ENCODE measurements at places on chromosomes 2 and 18.

DNA sequence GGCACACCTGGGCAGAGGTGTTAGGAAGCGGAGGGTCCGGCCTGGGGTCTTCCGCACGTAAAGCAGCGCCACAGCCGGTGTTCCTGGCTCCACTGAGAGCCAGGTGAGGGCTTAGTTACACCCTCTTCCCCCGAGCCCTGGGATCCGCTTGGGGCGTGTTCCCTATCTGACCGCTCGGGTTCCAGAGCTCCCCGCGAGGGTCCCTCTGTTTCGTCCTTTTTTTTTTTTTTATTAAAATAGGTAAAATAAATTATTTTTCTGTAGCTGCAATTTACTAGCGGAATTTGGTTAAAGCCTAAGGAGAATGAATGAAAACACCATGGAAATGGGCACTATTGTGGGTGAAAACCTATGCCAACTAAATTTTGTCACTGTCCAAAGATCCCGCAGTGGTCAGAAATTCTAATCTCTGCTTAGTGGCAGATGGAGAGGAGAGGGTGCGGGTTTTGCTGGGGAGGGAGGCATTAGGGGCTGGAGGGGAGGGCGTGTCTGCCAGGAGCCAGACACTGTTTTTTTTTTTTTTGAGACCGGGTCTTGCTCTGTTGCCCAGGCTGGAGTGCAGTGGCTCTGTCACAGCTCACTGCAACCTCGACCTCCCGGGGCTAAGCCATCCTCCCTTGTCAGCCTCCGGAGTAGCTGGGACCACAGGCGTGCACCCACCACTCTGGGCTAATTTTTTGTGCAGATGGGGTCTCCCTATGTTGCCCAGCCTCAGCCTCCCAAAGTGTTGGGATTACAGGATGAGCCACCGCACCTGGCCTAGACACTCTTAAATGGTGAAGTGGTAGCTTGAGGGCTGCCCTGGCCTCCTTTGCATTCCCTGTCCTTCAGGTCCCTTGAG, 834 bp downstream of the PDCL3 start:
- DNase-seq = peak; percentile 31

DNA sequence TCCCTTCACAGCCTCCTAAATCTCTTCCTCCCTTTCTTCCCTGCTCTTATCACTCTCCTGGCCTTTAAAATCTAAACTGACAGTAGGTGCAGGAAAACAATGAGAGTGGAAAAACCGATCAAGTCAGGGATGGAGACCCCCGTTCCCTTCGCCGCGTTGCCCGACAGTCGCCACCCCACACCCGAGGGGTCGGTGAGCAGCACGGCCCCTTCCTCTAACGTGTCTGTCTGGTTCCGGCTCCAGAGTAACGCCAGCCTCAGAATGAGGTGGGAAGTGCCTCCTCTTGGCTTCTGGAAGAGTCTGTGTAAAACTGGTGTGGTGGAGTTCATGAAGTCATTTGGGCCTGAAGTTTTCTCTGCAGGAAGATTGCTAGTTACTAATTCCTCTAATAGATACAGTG, 138.6 kb downstream of the NFATC1 start:
- DNase-seq = no peak

DNA sequence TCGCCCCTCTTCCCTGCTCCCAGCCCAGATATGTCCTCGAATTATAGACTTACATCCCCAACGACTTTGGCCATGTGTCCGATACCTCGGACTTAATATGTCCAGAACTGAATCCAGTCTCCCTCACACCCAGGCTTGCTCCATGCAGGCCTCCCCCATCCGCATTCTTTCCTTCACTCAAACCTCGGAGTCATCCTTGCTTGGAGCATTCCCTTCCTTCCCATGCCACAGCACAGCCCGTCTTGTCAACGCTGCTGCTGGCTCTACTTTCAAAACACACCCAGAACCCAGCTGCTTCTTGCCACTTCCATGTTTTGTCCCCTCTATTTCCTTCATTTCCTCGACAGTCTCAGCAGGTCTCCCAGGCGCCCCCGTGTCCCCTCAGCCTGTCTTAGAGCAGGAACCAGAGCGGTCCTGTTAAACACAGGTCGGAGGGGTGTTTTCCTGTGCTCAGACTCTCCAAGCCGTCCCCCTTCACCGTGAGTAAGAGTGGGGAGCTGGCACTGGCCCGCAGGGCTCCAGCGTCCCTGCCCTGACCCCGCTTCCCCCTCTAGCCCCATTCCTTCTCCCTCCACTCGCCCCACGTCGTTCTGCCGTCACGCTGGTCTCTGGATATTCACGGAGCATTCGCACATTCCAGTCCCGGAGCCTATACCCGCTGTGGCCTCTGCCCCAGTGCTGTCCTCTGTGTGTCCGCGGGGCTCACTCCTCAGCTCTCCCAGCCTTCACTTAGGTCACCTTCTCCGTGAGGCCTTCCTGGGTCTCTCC, 54.4 kb downstream of the VAPA start:
- no peak for DNase-seq

DNA sequence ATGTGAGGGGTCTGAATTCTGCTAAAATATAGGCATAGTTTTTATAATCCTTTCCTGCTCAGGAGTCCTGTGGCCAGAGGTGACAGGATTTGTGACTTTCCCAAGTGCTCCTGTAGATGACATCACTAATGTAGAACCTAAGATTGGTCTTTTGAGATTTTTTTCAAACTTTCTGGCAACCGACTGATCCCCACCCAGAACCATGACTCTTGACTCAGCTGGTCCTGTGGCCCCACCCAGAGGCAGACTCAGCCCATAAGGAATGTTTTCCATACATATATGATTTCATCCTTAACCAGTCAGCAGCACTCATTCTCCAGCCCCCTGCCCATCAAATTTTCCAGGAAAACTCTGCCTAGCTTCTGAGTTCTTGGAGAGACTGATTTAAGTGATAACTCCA, 46.8 kb downstream of the COMMD1 start:
- DNase-seq = no peak

DNA sequence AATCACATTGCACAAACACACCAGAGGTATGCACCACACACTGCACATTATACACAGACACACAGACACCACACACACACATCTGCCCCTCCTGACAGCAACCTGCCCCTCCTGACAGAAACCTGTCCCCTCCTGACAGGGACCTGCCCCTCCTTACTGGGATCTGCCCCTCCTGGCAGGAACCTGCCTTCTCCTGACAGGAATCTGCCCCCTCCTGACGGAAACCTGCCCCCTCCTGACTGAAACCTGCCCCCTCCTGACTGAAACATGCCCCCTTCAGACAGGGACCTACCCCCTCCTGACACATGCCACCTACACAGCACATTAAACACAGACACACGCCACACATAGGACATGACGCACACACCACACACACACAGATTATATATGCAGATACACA, 88.9 kb downstream of the PXDN start:
- no peak for DNase-seq

DNA sequence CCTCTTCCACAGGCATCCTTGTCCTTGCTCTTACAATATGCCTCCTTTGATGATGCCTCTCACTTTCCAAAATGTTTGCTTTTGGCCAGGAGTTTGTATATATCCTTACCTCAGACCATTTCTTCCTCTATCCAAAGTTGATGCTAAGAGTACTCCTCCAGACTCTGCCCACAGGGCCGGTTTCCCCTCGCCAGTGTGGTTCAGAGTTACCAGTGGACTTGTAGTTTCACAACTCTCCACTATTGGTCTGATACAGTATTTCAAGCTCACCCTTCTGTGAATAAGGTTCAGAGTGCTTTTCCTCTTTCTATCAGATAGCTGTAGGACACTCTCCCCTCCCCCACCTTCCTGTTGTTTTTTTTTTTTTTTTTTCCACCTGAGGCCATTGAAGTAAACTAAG, 42.2 kb upstream of the LINC00305 start:
- DNase-seq = no peak

- no peak for DNase-seq
These were observed 274.8 kb downstream of the AGAP1 start for GRCh38 chr2:235768606-235769005.

DNA sequence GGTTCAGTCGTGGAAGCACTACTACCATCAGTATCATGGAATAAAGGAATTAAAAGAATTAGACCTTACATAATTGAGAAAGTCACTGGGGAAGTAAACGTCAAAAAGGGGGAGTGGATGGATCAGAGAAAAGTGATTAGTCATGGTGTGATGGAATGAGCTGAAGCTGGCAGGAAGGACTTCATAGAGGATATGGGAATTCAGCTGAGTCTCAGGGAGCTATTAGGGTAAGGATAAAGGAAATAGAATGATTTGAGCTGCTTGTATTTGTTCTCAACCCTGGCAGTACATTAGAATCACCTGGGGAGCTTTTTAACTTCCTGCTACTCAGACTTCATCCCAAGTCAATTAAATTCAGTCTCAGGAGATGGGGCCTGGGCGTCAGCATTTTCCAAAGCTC, 53.4 kb upstream of the SETBP1 start:
- DNase-seq = no peak

- DNase-seq = no peak
These were observed 1221.1 kb upstream of the ACVR2A start for GRCh38 chr2:146623771-146624170.

- DNase-seq = peak; percentile 76
These were observed 385.9 kb upstream of the CYRIA start for GRCh38 chr2:17051538-17051937.

GRCh38 chr2:112494828-112495227, 12.9 kb downstream of the TTL start:
- DNase-seq = no peak

DNA sequence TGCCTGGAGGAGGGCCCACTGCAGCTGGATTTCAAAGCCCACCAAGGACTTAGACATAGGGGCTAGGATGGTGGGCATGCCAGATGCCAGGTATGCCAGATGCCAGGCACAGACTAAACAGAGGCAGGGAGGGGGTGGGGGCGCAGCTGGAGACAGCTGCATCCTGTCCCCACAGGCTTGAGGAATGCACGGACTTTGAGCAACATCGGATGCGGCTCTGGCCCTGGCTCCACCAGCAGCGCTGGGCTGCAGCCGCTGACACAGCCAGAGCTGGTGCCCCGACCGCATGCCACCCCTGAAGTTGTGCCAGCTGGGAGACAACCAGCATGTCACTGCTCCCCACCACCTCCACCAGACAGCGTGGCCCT, 39.5 kb downstream of the AQP12A start:
- DNase-seq = no peak

DNA sequence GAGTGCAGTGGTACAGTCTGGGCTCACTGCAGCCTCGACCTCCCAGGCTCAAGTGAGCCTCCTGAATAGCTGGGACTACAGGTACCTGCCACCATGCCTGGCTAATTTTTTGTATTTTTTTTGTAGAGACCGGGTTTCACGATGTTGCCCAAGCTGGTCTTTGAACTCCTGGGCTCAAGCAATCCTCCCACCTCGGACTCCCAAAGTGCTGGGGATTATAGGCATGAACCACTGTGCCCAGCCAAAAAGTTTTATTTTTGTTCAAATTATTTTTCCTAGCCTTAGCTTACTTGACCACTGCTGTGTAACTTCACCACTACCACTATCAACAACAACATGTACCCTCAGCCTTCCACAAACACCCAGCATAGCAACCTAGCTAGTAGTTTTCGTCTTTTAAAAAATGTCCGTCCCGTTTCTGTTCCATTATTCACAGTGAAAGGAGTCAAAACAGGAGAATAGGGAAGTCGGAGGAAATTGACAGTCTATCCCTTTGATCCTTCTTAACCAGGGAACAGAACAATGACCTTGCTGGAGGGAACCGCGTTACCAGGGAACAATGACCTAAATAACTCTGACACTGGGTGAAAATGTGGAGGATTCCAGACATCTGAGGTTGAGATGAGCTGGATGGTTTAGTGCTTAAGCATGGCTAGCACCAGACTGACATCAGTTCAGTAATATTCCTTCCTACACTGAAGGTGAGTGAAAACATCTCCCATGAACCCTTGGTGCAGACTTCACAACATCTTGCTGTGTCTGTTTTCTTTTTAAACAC, 69.2 kb upstream of the ARL4C start:
- no peak for DNase-seq

- no peak for DNase-seq
These were observed 43.8 kb downstream of the MOB4 start for GRCh38 chr2:197559681-197560080.

GRCh38 chr18:48754993-48755473, 195.7 kb downstream of the SMAD7 start:
- no peak for DNase-seq

GRCh38 chr2:25207078-25207545, 38.7 kb upstream of the POMC start:
- peak; percentile 10 for DNase-seq

- DNase-seq = no peak
These were observed 118.1 kb downstream of the PRPF40A start for GRCh38 chr2:152598975-152599759.

GRCh38 chr18:79069717-79070151, 540 bp downstream of the ATP9B start:
- peak; percentile 52 for DNase-seq

- no peak for DNase-seq
These were observed 582.2 kb upstream of the DDX18 start for GRCh38 chr2:117232305-117232704.

DNA sequence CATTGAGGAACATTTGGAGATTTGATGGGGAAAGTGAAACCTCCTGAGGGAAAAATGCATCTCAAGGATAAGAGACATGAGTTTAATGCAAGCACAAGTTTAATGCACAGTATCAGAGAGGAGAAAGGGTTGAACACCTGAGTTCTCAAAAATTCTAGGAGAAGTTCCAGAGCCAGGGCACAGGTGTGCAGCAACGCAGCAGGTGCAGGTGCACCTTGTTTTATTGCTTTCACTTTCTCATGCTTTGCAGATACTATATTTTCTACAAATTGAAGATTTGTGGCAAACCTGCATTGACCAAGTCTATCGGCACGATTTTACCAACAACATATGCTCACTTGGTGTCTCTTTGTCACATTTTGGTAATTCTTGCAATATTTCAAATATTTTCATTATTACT, 267.6 kb upstream of the HNRNPA3 start:
- DNase-seq = no peak

- no peak for DNase-seq
These were observed 129.6 kb upstream of the SLC1A4 start for GRCh38 chr2:64859312-64860212.

DNA sequence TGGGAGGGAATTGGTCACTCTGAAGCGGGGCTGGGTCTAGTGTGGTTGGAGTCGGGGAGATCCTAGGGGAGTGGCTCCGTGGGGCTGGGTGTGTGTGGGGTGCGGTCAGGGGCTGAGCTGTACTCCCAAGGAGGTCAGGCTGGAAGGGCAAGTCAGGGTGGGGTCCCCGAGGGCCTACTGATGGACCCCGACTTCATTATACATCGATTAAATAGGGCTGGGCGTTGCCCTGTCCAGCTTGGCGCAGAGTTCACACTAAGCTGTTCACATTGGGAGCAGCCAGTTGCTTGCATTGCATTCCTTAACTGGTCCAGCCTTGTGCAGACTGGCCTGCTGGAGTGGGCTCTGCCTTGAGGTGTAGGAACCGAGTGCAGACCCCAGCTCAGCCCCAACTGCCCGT, 131.2 kb downstream of the ASB1 start:
- DNase-seq = no peak

GRCh38 chr2:204074456-204074855, 137.9 kb downstream of the ICOS start:
- no peak for DNase-seq

DNA sequence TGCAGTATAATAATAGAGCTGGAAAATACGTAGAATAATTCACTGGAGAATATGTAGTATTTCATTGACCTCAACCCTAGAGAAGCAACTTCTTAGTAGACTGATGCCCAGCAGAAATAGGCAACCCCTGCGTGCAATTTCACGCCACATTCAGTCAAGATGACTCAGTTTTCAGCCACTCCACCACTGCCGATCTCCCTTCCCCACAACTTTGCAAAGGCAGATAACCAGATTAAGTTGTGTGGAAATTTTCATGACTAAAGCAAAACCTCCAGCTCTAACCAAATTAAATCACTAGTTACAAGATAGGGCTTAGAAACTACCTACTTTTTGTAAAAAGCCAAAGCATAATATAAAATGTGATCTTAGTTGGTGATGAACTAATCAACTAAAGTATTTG, 63.3 kb upstream of the STK17B start:
- DNase-seq = no peak

Data from NCI-H146 (cell line).